ENCODE measurements at places on chromosomes 11 and 22.

GRCh38 chr11:7974668-7975067, 9.4 kb upstream of the NLRP10 start:
- DNase-seq: no peak

DNA sequence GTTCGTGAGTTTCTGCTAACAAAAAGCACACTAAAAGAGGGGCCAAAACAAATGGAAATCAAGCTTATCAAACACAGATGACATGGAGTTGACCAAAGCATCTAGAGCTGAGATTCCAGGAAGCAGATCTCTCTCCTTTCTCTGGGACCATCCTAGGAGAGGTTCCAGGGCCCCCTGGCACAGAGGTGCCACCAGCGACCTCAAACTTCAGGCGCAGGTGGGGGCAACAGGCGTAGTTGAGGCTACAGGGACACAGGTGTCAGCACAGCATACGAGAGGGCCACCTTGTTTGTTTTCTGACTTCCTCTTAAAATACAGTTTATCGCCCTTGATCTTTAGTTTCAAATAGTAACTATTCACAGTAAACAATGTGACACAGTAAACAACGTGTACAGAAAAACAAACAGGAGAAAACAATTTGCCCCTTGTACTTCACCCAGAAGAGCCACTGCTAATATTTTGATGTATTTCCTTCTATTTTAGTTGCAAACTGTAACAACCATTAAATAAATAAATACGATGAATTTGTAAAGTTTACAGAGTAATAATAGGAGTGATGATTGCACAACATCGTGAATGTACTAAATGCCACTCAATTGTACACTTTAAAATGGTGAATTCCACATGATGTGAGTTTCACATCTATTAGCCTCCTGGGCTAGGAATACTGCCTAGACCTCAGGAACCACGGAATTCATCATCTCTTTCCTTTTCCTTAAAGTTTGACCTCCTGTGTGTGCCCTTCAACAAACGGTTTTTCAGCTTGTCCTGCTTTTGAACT, 52.2 kb downstream of the IGLL5 start:
- no peak for DNase-seq

DNA sequence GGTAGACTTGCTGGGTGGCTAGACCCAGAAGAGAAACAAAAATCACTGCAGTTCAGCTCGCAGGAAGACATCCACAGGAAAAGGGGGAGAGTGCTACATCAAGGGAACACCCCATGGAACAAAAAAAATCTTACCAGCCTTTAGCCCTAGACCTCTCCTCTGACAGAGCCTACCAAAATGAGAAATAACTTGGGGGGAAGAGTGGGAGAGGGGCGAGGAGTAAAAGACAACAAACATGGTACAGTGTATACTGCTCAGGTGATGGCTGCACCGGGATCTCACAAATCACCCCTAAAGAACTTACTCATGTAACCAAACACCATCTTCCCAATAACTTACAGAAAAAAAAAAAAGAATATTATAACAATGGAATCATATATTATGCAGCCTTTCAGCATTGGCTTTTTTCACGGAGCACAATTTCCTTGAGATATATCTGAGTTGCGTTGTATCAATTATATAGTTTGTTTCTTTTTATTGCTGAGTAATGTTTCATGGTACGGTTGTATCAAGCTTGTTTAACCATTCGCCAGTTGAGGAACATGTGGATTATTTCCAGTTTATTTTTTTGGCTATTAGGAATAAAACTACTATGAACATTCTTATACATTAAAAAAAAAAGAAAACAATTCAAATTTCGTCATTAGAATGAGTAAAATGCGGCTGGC, 90.9 kb downstream of the ZNF280B start:
- DNase-seq: no peak

GRCh38 chr11:124536520-124536919, 6.9 kb downstream of the OR8B12 start:
- no peak for DNase-seq

Data from COLO829 (cell line).